ENCODE measurements at places on chromosomes 12 and 14. TPM values are rescaled to one million over a fixed set of nuclear protein-coding genes. Genes with fewer than 3 reads are reported as not detected.

DNA sequence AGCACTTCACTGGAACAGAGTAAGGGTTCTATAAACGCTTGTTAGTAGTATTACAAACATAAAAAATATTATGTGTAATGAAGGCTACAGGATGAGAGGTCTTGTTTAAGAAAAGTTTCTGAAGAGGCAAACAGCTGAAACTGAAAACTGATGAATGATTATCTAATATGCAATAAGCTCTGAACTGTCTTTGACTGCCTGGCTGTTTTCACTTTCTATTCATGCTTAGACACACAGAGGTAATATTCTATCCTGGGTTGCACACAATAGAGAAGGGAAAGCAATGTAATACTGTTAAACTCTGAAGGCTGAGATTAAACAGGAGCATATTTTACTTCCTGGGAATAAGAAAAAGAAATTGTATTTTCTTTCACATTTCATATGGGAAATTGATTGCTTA is 251.3 kb downstream of the ALX1 start:
- no peak for DNase-seq

- no peak for DNase-seq
Observed at GRCh38 chr12:116606397-116606796, 47.2 kb downstream of the MAP1LC3B2 start.

DNA sequence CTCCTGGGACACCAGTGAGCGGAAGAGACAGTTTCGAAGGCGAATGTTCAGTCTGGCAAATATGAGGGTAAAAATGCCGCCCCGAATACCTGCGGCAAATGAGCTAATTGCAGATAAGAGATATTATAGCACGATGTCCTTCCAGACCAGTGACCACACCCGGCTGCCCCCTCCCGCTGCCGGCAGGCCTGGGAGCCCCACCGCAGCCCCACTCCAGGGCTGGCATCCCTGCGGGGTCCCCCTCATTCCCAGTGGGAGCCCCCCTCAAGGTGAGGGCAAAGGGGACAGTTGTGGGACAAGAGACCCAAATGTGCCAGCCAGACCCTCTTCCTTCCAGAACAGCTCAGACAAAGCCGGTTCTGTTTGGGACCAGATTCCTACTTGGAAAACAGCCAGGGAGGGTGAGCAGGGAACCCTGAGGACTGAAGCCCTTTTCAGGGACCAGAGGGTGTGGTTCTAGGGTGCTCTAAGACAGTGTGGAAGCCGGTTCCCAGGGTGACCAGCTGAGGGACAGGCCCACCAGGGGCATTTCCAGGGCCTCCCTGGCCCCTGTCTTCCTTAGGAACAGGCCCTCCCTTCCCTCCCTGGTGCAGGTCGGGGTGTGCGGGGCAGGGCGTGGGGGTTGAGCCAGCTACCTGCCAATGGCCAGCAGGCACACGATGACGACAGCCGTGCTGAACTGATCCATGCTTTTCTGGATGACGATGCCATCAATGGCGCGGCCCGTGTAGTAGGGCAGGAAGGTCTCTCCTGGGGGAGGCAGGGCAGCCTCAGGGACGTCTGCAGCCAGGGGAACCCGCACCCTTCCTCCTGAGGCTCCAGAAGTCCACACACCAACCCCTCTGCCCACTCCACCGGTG is 16.2 kb downstream of the ABCB9 start:
- DNase-seq = no peak

DNA sequence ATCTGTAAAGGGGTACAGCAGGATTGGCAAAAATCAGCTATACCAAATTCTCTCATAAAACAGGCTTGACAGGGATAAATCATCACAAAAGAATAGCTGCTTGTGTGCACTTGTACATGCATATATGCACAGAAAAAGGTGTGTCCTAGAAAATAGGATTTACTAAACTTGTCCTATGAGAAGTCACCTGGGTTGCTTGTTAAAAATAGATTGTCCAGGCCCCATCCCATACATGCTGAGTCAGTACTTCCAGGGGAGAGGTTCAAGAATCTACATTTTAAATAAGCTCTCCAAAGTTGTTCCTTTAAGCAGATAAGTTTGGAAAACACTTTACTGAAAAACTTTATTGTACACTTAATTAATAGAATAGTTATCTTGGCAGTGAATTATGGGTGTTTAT is 123.1 kb downstream of the ANO6 start:
- DNase-seq = no peak

DNA sequence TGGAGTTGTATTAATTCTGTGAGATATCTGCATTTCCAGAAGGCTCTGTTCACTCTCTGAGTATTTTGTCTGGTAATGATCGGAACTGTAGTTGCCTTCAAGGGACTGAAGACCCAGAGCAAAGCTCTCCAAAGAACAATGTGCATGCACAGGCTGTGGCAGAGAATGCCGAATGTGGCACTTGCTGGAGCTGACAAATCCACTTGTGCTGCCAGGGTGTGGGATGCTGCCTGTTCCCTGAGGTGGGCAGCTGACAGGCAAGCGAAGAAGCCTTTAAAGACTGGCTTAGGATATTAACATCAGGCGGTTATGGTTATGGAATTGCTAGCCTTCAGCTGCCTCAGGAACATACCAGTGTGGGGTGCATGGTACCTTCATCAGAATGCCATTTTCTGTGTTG is 419.9 kb upstream of the ATP2B1 start:
- no peak for DNase-seq

- DNase-seq = no peak
Observed at GRCh38 chr12:7951671-7952070, 15.7 kb upstream of the SLC2A3 start.

- no peak for DNase-seq
Observed at GRCh38 chr14:31508135-31508534, 20.3 kb upstream of the GPR33 start.

DNA sequence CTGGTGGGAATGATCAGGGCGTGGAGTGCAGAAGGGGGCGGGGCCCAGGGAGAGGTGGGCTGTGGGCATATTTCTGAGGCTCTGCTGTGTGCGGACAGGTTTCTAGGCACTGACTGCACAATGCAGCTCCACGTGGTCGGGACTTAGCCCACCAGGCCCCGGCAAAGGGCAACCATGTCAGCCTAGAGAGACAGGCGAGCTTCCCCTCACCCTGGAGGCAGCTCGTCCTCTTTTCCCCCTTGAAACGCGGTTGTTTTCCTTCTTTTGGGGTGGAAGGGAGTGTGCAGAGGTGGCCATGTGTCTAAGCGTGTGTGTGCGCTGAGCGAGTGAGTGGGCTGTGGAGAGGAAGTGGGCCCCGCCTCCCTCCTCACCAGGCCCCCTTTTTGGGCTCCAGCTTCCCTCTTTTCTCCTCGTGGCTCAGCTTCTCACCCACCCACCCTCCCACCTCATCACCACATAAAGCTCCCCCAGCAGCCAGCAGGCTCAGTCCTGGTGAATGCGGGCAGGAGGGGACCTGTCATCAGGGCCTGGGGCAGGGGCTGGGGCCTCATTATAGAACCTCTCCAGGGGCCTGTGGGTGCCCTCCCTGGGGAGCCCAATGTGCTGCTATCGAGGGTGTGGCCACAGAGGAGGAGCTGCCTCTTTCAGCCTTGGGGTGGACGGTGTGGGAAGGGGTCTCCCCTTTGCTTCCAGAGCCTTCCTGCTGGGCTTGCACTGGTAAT is 22.0 kb downstream of the LRTM2 start:
- DNase-seq = peak; percentile 15

GRCh38 chr12:92010368-92010767 is 135.3 kb downstream of the BTG1 start:
- no peak for DNase-seq

Gene SAMD4A
- total RNA-seq = 0.56 TPM

Gene LACRT
- total RNA-seq = not detected

Gene KRT1
- total RNA-seq = not detected

Data from glutamatergic neuron (in vitro differentiated cells).